ENCODE measurements at places on chromosomes 2 and 18.

DNA sequence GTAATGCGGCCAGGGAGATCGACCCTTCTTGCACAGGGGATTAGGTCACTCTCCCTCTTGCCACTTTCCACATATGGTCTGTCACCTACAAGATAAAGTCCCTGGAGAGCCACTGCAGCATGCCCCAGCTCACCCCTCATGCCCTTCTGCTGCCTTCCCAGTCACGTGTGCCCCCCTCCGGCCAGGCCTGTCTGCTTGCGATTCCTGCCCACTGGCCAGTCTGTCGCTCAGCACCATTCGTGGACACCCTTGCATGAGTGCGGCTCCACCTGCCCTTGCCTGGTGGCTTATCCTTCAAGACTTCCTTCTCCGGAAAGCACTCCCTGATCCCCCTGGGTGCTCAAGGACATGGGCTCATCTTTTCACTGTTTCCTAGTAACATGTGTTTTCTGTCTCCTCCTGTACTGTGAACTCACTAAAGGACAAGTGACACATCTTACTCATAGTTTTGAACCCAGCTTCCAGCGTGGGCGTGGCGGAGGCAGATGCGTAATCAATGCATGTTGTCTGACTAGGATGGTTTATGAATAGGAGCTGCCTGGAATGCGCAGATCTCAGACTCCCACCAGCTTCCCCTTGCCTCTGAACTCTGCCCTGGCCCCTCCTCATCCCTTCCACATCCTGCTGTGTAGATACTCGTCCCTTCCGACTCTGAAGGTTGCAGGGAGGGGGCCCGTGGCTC, 7.8 kb upstream of the NT5DC4 start:
- no peak for DNase-seq

DNA sequence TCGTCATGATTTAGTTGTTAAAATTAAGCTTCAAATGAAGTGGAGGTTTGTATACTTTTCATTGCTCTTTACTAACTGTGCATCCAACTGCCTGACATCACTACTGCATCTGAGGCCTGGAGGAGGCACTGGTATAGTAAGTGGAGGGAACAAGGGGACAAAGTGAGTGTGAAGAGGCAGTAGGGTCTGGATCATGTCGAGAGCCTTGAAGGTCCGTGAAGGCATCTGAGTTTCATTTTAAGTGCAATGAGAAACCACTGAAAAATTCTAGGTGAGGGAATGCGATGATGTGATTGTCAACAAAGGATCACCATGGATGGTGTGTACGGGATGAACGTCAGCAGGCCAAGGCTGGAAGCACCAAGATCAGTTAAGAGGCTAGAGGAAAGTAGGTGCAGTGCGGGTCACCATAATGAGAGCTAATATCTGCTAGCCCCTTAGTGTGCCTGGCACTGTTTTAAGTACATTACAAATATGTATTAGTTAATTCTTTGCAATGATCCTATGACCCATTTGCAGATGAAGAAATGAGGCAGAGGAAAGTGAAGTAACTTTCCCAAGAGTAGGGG, 96.1 kb downstream of the CABYR start:
- no peak for DNase-seq

DNA sequence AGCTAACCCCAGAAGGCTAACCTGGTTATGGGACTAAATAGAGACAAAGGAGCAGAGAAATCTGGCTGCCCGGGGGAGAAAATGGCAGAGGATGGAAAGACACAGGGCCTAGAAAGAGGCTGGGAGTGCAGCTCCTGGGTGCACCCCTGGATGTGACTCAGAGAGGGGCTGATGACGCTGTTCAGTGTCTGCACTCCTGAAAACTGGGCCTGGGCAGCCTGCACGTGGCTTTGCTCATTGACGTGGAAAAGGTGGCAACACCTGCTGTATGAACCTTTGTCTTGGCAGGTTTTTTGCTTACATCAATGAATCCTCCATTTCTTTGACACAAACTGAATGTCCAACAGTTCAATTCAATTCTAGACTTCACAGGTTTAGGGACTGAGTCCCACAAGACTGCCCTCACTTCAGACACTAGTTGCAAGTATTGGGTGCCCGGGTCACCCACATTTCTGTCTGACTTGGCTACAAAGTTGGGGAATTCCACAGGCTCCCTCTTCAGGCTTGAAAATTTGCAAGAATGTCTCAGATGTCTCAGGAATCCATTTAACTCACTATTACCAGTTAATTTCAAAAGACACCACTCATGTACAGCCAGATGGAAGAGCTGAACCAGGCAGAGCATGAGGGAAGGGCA, 47.3 kb upstream of the PUM2 start:
- no peak for DNase-seq

DNA sequence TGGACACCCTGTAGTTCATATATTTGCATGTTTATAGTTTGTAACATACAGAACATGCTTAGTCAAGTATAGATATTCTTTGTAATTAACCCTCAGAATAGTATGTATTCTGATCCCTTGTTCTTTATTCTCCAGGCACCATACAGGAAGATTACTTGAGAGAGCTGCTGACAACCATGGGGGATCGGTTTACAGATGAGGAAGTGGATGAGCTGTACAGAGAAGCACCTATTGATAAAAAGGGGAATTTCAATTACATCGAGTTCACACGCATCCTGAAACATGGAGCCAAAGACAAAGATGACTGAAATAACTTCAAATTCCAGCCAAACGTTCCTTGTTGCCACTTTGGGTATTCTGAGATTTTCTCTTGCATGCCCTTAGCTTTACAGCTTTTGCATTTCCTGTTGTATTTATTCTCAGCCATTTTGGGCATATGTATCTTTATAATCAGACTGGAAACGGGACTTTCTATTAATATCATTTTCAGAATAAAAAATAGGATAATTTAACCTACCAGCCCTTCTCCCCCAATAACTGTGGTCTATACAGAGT, 6.2 kb upstream of the MYL12B start:
- DNase-seq: no peak

DNA sequence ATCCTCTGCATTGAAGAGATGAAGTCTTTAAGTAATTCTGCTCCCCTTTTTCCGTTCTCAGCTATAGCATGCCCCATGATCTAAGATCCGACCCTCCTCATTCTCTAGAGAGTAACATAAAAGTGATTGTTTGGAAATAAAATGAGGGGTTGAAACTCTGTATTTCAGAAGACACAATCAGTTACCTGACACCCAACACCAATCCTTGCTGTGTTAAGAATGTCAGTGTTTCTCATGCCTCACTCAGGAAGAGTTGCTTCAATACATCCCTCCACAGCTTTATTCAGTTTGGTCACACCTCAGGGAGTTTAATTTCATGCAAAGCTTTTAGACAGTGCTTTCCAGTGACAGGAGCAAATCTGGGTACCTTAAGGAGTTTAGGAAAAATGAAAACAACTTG, 49.9 kb upstream of the RBBP8 start:
- DNase-seq: no peak
